Activated CD8-positive, alpha-beta memory T cell treated with anti-CD3 and anti-CD28 coated beads, Interleukin-2, amount 10 ng/mL, durations not matched to agents 7 days and 5 days (primary cell): ENCODE measurements at places on chromosomes 4 and X. TPM values are rescaled to one million over a fixed set of nuclear protein-coding genes. Genes with fewer than 3 reads are reported as not detected.

Gene PCDH18
- not detected for total RNA-seq

Gene SOX3
- not detected for total RNA-seq

GRCh38 chr4:147479786-147480185 lies 1.1 kb upstream of the EDNRA start:
- H3K36me3 ChIP-seq = no peaks in the 10 kb centered on the region
- no peak overlapping the region for H3K27ac ChIP-seq
- peaks cover 51% of the 10 kb centered on the region for H3K27me3 ChIP-seq

- peaks cover 6% of the 10 kb centered on the region for H3K36me3 ChIP-seq
- no peak for DNase-seq
- H3K27ac ChIP-seq = no peak overlapping the region
These were observed 21.8 kb downstream of the C4orf33 start for GRCh38 chr4:129117705-129118104.

DNA sequence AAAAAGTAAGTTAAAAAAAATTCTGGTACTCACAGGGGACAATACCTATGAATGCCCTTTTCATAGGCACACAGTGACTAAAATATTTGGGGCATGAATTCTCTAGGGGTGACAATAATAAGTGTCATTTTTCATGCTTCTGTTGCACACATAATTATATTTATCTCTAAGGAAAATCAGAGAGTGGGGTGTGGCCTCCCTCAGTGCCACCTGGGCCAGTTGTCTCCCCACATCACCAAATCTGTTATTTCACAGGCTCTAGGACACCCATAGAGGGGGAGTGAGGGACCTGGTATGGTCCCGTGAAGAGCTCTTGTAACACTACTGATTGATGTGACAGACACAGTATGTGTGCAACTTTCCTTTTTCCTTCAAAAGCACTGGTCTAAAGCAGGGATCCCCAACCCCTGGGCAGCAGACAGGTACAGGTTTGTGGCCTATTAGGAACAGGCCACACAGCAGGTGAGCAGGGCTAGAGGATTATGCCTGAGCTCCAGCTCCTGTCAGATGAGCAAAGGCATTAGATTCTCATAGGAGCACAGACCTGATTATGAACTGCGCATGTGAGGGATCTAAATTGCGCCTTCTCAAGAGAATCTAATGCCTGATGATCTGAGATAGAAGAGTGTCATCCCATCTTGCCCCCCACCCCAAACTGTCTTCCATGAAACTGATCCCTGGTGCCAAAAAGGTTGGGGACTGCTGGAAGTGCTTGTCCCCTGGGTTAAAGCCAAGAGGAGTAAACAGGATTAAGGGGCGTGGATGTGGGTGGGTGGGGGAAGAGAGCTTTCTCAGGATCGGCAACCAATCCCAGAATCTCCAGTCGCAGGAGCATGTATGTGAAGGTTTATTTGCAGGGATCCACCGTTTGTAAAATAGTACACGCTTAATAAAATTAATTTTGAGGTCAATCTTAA lies 856 bp downstream of the SLC9B1 start:
- H3K36me3 ChIP-seq = peaks cover 3% of the 10 kb centered on the region
- DNase-seq = no peak
- H3K4me1 ChIP-seq = peaks cover 21% of the 10 kb centered on the region

Gene MAGEB17
- total RNA-seq = not detected

Gene FAM241A
- total RNA-seq = 1.4 TPM

DNA sequence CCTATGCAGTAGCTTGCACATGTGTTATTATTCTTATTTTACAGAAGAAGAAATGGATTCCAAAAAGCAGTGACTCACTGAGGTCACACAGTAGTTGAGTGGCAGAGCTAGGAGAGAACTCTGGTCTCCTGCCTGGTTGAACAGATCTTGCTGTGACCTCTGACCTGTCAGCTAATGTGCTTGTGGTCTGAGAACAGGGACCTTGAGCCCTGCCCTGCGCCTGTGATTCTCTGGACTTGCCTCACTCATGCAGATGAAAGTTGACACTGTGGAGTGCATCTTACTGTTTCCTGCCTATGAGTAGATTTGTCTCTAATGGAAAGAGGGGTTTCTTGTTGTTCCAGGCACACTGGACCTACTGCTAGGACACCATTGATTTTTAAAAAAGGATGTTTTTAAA lies 32.3 kb downstream of the ETNPPL start:
- H3K27ac ChIP-seq = no peak overlapping the region
- no peaks in the 10 kb centered on the region for H3K36me3 ChIP-seq
- no peak overlapping the region for H3K4me3 ChIP-seq
- peaks cover 4% of the 10 kb centered on the region for H3K4me1 ChIP-seq
- H3K27me3 ChIP-seq = peaks cover 6% of the 10 kb centered on the region
- DNase-seq = no peak

Gene PNMA6A
- total RNA-seq = 0.45 TPM

DNA sequence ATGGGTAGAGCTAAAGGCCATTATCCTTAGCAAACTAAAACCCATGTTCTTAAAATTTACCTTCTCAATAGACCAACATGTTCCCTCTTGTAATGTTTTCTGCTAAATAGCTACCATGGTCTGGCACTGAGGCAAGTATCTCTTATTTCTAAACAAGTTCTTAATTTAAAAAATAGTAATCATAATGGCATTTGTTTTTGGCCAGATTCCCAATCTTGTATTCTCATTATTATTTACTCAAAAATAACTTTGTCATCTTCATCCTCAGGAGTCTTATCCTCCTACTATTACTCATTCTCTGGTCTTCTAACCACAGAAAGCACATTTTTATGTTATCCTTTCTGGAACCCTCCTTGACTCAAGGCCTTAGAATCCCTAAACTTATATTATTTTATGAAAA lies 931.2 kb downstream of the CCSER1 start:
- H3K36me3 ChIP-seq = no peaks in the 10 kb centered on the region
- no peaks in the 10 kb centered on the region for H3K4me1 ChIP-seq
- H3K4me3 ChIP-seq = no peak overlapping the region
- H3K27me3 ChIP-seq = no peaks in the 10 kb centered on the region

- peaks cover under 1% of the 10 kb centered on the region for H3K36me3 ChIP-seq
- no peaks in the 10 kb centered on the region for H3K27me3 ChIP-seq
- H3K27ac ChIP-seq = peak overlapping the region; percentile 88
- H3K4me1 ChIP-seq = peaks cover 33% of the 10 kb centered on the region
- peak; percentile 78 for DNase-seq
These were observed 146.3 kb upstream of the RPS6KA3 start for GRCh38 chrX:20412871-20413486.

DNA sequence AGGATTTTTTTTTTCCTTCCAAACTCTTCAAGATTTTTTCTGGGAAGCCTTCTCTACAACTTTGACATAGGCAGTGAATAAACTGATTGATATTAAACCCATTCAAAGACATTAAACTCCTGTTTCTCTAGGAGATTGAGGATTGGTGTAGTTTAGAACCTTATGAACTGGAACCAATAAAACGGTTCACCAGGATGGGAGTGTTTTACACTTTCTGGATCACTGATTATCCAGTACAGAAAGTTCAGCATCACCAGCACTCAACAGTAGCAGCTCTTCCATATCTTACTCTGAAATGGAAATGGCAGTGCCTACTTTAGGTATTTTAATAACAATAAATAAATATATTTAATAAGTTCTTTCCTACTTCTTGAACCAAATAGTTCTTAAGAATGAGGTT lies 76.7 kb downstream of the BMPR1B start:
- H3K36me3 ChIP-seq = no peaks in the 10 kb centered on the region
- H3K27me3 ChIP-seq = no peaks in the 10 kb centered on the region
- H3K4me3 ChIP-seq = no peak overlapping the region
- H3K4me1 ChIP-seq = no peaks in the 10 kb centered on the region

Gene CENPVL1
- total RNA-seq = not detected

Gene ATP10D
- 18.9 TPM for total RNA-seq

DNA sequence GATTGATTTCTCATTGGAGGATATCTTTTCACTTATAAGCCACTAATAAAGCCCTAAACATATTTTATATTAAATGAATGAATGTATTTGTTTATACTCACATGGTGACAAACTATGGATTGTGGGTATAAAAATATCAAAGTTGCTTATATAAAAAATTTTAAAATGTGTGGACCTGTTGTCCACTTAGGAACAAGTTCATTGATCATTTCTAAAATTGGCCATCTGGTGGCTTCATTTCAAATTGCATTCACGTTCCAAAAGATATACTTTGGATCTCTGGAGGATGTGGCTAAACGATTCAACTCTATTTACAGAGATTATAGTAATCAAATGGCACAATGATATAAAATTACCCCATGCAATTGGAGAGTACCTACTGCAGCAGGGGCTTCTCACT lies 32.5 kb downstream of the FSTL5 start:
- H3K4me3 ChIP-seq = no peak overlapping the region
- H3K36me3 ChIP-seq = no peaks in the 10 kb centered on the region
- no peaks in the 10 kb centered on the region for H3K27me3 ChIP-seq
- H3K27ac ChIP-seq = no peak overlapping the region
- no peaks in the 10 kb centered on the region for H3K4me1 ChIP-seq
- DNase-seq = no peak

Gene UGT2B11
- not detected for total RNA-seq

Gene DKK2
- not detected for total RNA-seq

Gene RUFY3
- 12.7 TPM for total RNA-seq

Gene LINC00632
- 4.8 TPM for total RNA-seq

Gene CD38
- 179 TPM for total RNA-seq

- no peaks in the 10 kb centered on the region for H3K4me1 ChIP-seq
- no peak for DNase-seq
- no peaks in the 10 kb centered on the region for H3K27me3 ChIP-seq
- H3K36me3 ChIP-seq = no peaks in the 10 kb centered on the region
These were observed 226.2 kb downstream of the FSTL5 start for GRCh38 chr4:161937596-161937995.

Gene UCHL1
- total RNA-seq = 0.85 TPM

Gene MAGEE1
- total RNA-seq = 2.9 TPM

- no peaks in the 10 kb centered on the region for H3K36me3 ChIP-seq
- DNase-seq = no peak
These were observed 113.9 kb downstream of the DRD5 start for GRCh38 chr4:9895333-9895705.

- no peak overlapping the region for H3K27ac ChIP-seq
- H3K27me3 ChIP-seq = no peaks in the 10 kb centered on the region
- DNase-seq = no peak
- no peak overlapping the region for H3K4me3 ChIP-seq
These were observed 67.2 kb downstream of the INPP4B start for GRCh38 chr4:142778900-142779299.

GRCh38 chr4:153223930-153224329 lies 19.7 kb downstream of the TRIM2 start:
- H3K27ac ChIP-seq = no peak overlapping the region
- no peak overlapping the region for H3K4me3 ChIP-seq
- peaks cover 74% of the 10 kb centered on the region for H3K27me3 ChIP-seq
- peaks cover 17% of the 10 kb centered on the region for H3K4me1 ChIP-seq
- peaks cover 11% of the 10 kb centered on the region for H3K36me3 ChIP-seq

GRCh38 chr4:94527556-94528233 lies 76.0 kb downstream of the PDLIM5 start:
- H3K4me3 ChIP-seq = no peak overlapping the region
- H3K27me3 ChIP-seq = no peaks in the 10 kb centered on the region
- H3K36me3 ChIP-seq = peaks cover 1% of the 10 kb centered on the region
- no peaks in the 10 kb centered on the region for H3K4me1 ChIP-seq
- no peak for DNase-seq

Gene PAGE4
- total RNA-seq = not detected

DNA sequence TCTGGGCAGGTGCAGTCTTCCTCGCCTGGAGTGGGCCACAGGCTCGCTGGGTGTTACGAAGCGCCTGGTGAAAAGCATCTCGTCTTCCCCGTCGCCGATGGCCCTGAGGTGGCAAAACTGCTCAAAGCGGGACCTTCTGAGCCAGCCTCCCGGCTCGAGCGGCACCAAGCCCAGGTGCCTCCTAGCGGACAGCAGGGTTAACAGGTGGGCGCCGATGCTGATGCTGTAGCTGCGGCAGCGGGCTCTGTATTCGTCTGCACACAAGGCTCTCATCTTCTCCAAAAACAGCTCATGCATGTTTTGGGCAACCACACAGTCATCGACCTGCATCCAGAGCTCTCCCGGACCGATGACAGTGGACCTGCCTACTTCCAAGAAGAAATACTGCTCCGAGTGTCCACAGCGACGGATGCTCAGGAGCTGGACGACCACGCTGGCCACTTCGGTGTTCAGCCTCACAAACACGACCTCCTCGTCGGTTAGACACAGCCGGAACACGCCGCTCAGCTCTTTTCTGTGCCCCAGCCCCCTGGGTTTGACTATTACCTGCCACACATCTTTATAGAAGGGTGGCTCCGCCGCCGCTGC lies 1.2 kb downstream of the IRS4 start:
- H3K27ac ChIP-seq = no peak overlapping the region
- H3K4me1 ChIP-seq = no peaks in the 10 kb centered on the region
- DNase-seq = no peak

DNA sequence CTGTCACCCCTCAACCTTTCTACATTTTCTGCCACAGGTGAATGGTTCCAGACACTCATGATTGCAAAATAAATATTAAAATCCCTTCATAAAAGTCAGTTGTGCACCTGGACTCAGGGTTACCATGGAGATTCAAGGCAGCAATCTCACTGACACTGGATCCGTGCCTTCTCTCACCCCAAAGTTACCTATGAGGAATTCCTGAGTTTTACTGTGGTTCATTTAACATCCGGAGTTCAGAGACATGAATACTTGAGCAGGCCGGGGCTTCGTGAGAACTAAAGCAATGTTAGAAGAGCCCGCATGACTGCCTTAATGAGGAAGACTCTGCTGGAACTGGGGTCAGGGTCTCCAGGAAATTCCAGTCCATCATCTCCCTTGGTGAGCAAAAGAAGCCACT lies 12.5 kb upstream of the CLNK start:
- no peaks in the 10 kb centered on the region for H3K27me3 ChIP-seq
- H3K4me3 ChIP-seq = no peak overlapping the region
- DNase-seq = no peak
- no peaks in the 10 kb centered on the region for H3K4me1 ChIP-seq
- no peak overlapping the region for H3K27ac ChIP-seq

Gene RASL11B
- 0.15 TPM for total RNA-seq

Gene SLC26A1
- not detected for total RNA-seq

GRCh38 chr4:6971536-6972374 lies 62.1 kb downstream of the TBC1D14 start:
- H3K27me3 ChIP-seq = no peaks in the 10 kb centered on the region
- H3K36me3 ChIP-seq = peaks cover 15% of the 10 kb centered on the region
- H3K4me1 ChIP-seq = peaks cover 17% of the 10 kb centered on the region
- DNase-seq = no peak

GRCh38 chrX:31580227-31580626 lies 508.4 kb upstream of the FTHL17 start:
- no peaks in the 10 kb centered on the region for H3K27me3 ChIP-seq
- no peak overlapping the region for H3K27ac ChIP-seq
- no peaks in the 10 kb centered on the region for H3K4me1 ChIP-seq
- no peaks in the 10 kb centered on the region for H3K36me3 ChIP-seq
- no peak overlapping the region for H3K4me3 ChIP-seq
- DNase-seq = no peak

DNA sequence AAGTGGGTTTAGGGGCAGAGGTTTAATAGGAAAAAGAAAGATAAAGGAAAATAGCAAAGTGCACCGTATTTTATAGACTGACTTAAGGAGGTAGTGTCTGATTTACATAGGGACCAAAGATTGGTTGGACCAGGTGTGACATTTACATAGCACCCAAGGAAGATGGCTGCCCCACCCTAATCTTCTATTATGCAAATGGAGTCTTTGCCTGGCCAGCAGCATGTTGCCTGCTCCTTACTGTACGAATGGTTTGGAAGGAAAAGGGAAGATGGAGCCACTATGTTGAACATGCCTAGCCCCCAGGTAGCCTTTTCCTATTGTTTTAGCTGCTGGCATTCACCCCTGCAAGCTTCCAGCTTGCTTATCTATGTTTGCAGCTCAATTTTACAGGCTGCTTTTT lies 146.2 kb upstream of the PDE5A start:
- H3K27ac ChIP-seq = no peak overlapping the region
- no peaks in the 10 kb centered on the region for H3K27me3 ChIP-seq
- no peaks in the 10 kb centered on the region for H3K36me3 ChIP-seq
- no peaks in the 10 kb centered on the region for H3K4me1 ChIP-seq
- H3K4me3 ChIP-seq = no peak overlapping the region

Gene PLS3
- 3.7 TPM for total RNA-seq
